Urinary bladder (tissue), 4 donors: ENCODE measurements at places on chromosomes 4 and X. TPM values are rescaled to one million over a fixed set of nuclear protein-coding genes. Genes with fewer than 3 reads are reported as not detected.

DNA sequence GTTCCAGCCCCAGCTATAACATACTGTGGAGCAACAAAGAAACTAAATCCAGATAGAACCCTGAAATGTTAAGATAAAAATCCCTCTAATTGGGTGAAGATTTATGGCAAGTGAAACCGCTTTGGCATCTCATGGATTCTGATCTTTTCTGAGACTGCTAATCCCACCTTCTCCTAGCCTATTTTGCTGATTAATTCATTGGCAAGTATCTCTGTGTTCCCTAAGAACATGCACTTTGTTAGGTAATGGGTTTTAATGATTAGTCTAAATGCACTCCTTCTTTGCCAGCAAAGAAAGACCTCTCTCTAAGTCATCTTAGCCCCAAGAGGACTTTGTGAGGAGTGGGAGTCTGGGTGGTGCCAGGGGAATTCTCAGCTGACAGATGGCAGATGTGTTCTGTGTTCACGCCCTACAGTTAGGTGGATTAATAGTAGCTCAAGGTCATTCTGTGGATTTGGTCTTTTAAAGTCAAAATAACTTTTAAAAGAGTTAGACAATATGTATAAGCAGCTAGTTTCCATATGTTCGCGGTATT lies 171.3 kb downstream of the UNC5C start:
- no peak for DNase-seq

DNA sequence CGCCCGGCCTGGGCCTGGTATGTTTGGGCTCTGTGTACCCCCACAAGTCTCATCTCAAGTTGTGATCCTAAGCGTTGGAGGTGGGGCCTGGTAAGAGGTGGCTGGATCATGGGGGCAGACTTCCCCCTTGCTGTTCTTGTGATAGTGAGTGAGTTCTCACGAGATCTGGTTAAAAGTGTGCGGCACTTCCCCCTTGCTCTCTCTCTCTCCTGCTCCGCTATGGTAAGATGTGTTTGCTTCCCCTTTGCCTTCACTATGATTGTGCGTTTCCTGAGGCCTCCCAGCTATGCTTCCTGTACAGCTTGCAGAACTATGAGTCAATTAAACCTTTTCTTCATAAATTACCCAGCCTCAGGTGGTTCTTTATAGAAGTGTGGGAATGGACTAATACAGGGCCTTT lies 53.0 kb downstream of the CHST7 start:
- no peak for DNase-seq

DNA sequence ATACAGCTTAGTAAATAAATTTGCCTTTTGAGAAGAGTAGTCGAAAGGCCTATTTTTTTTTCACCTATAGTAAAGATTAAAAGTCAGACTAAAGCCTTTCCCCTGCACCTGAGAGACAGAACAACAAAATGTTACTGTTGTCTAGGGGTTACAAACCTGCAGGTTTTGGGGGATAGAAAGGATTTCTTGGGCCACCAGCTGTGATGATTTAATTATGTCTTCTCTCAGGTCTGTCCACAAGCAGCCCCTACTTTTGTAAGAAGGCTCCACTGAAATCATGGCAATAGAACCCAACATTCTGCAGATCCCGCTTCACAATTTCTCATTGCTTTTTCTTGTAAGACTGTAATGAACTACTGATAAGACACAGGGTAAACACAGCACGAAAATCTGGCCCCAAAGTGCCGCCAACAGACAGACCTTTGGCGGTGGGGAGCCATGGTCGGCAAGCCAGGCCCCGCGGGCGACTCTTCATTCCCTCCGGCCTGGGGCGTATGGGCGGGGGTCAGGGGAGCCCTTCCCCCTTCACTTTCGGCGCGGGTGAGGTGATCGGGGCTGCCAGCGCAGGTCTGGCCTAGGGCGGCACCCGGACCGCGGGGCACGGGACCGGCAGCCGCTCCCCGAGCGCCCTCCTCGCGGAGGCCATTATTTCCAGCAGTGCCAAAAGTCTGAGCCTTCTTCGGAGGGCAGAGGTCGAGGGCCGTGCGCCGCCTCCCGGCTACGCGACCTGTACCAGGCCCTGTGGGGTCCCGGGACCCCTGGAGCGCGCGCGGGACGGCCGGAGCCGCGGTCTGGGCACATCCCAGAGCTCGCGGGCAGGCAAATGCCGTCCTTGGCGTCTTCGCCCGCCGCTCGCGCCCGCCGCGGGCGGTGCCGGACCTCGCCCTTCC lies 812 bp upstream of the KDM6A start:
- no peak for DNase-seq

GRCh38 chr4:155866177-155866576 lies at the start of gene ASIC5:
TSS of gene ASIC5 (minus strand) at chr4:155866277. CDS start at chr4:155866226, 51 bp downstream.
- DNase-seq = no peak

GRCh38 chr4:22474636-22475310 lies 41.1 kb downstream of the ADGRA3 start:
- DNase-seq = no peak

GRCh38 chrX:37829721-37830120 lies 17.6 kb downstream of the DYNLT3 start:
- no peak for DNase-seq

AKAP17A gene
- 39.1 TPM for polyA plus RNA-seq

HTN3 gene
- polyA plus RNA-seq = not detected

ARFIP1 gene
- 23.4 TPM for polyA plus RNA-seq

TCEAL5 gene
- polyA plus RNA-seq = 1.3 TPM
